ENCODE measurements at places on chromosomes 2 and 18. TPM values are rescaled to one million over a fixed set of nuclear protein-coding genes. Genes with fewer than 3 reads are reported as not detected.

CCDC93 gene
- 55.7 TPM for polyA plus RNA-seq

REG1A gene
- polyA plus RNA-seq = not detected

SLC9A2 gene
- 0.17 TPM for polyA plus RNA-seq

TUBA3E gene
- polyA plus RNA-seq = 0.13 TPM

LRATD1 gene
- 12.0 TPM for polyA plus RNA-seq

ARHGEF4 gene
- polyA plus RNA-seq = 2.0 TPM

RGPD3 gene
- polyA plus RNA-seq = 0.62 TPM

Measured in right lung (tissue), 10 donors.